T-helper 2 cell (primary cell): ENCODE measurements at places on chromosomes 5 and 9.
A peak's percentile ranks its signal among the peaks of the same experiment; 100 is the strongest.

GRCh38 chr9:113246928-113247327 is 25.6 kb downstream of the SLC31A1 start:
- DNase-seq, result no peak

- DNase-seq, result no peak
Measured at GRCh38 chr9:135588371-135588770, 26.8 kb downstream of the PAEP start.

GRCh38 chr5:176401281-176402205 is 13.0 kb downstream of the HIGD2A start:
- no peak for DNase-seq

DNA sequence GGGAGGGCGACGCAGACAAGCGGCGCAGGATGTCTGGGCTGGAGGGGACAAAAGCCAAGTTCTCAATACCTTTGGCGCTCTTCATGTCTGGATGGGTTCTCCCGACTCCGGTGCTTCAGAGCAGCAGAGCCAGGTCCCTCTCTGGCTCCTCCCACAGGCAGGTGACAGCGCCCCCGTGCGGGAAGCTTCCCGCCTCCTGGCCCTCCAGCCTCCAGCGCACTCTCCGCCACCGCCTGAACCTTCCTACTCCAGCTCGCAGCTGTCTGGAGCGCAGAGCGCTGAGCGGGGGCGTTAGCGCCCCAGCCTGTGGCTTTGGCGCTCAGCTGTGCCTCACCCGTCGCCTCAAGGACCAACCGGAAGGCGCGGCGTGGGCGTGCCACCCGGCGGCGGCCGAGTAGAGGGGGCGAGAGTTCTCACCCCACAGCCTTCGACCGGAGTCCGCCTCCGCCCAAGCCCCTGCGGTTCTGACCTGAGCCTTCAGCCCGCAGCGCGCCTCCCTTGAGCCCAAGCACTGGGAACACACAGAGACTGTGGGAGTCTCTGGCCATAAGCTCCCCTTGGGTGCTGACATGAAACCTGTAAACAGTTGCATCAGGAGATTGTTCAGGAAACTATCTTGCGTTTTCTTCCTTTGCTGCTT is at the start of gene SLCO4C1:
Gene SLCO4C1 (minus strand): TSS at position 107 of the 640 bp plus-strand sequence. CDS start 22 bp downstream, at position 85.
- DNase-seq, result peak; percentile 23

DNA sequence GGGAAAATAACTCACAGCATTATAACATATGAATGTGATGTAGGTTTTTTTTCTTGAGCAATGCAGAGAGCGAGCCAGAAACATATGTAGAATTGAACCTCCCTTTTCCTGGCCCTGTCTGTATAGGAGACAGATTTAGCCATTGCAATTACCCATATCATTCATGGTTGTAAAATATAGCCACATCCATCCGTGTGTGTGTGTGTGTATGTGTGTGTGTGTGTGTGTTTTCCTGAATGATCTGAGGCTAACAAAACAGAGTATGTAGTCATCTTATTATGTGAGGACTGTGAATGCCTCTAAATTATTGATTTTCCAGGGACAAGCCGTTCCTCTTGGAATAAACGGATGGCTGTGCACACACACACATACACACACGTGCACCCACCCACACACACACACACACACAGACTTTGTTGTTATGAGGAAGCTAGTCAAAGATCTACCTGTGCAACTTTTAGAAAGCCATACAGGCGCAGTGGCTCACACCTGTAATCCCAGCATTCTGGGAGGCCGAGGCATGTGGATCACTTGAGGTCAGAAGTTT is 11.7 kb upstream of the DENND1A start:
- DNase-seq, result no peak

- no peak for DNase-seq
Measured at GRCh38 chr5:40052808-40053207, 626.9 kb upstream of the PTGER4 start.

GRCh38 chr5:149982505-149982904 is 17.9 kb downstream of the TIGD6 start:
- DNase-seq, result no peak

DNA sequence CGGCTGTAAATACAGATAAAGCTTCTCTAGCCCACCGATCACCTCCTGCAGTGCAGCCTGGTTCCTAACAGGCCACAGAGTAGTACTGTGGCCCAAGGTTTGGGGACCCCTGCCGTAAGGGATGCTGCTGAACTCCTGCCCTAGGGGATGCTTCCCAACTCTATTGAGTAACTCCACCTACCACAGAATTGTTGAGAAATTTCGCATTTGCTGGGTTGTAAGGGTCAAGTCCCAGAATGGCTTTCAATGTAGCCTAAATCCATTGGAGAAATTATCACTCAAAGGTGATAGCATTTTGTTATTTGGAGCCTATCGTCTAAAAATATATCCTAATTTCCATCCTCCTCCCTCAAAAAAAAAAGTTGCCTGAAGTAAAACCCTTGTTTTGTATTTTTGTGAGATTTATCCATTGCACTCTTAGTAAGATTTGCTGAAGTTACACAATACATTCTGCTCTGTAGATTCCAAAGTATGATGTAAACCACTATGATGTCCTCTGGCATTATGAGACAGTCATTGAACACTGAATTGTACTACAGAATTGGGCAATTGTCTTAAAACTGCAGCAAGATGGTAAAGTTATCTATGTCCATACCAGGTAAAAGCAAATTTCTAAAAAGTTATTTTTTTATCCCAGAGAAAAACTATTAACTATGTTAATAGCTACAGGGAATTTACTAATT is 14.0 kb downstream of the ACTBL2 start:
- no peak for DNase-seq

DNA sequence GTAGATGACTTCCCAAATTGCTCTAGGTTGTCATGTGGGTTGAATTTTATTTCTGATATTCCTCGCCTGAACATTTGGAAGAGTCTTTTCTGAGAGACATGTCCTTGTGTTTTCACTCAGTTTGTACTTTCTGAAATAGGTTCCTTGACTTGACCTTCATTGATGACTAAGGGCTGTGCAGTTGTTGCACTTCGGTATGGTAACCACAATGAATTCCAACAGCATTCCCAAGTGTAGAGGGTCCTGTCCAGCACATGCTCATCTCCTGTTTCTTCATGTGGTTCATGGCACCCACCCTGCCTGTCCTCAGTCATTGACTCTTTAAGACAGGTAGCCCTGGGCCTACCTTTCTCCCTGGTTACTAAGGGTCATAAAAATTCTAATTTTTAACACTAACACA is 527.8 kb downstream of the MTRR start:
- DNase-seq, result no peak

DNA sequence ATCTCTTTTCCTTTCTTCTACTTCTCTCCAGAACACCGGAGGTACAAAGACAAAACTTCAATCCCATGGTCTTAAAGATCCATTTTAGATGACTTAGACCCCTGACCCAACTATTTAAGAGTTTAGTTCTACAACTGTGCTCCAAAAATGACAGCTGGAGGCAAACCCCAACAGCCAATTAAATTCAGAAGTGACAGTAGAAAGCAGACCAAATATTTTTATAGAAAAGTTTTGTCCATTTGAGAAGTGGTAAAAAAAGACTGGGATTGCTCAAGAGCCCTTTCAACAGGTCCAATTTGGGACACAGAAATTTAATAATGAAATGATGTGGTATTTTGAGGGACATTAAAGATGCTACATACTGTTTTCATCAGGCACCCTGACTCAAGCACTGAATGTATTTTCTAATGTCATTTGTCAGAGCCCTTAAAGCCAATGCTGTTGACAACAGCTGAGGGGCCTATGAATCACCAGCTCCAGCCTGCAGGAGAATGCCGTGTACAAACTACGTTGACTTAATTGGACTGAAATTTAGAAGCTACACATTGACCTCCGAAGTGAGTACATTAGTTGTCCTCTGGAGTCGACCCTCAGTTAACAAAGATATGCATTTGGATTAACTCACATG is 147.5 kb upstream of the PIK3R1 start:
- no peak for DNase-seq

GRCh38 chr5:59790376-59790775 is 103.2 kb downstream of the PDE4D start:
- no peak for DNase-seq

DNA sequence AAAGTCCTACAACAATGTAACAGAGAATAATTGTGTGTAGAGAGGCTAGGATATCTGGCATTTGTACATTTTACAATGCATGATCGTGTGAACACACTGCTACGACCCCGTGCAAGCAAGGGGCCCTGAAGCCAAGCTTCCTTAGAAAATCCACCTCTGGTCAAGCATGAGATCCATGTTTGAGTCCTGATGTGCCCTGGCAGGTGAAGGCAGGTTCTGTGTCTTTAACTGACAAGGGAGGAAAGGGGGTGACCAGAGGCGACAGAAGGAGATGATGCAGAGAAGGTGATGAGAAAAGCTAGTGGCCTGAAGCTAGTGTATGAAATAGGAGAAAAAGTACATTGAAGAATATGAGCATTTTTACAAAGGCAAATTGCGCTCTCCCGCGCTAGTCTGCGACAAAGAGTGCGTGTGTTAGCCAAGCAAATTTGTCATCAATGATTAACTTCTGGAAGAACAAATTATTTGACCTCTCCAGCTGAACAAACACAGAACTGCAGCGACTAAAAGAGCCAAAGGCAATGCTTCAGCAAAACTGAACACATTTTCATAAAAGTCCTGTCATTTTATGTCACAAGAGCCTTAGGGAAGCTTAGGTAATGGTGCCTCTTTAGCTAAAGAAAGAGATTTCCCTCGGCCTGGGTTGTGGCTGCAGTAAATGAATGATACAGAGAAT is 101.7 kb upstream of the DAPK1 start:
- no peak for DNase-seq

DNA sequence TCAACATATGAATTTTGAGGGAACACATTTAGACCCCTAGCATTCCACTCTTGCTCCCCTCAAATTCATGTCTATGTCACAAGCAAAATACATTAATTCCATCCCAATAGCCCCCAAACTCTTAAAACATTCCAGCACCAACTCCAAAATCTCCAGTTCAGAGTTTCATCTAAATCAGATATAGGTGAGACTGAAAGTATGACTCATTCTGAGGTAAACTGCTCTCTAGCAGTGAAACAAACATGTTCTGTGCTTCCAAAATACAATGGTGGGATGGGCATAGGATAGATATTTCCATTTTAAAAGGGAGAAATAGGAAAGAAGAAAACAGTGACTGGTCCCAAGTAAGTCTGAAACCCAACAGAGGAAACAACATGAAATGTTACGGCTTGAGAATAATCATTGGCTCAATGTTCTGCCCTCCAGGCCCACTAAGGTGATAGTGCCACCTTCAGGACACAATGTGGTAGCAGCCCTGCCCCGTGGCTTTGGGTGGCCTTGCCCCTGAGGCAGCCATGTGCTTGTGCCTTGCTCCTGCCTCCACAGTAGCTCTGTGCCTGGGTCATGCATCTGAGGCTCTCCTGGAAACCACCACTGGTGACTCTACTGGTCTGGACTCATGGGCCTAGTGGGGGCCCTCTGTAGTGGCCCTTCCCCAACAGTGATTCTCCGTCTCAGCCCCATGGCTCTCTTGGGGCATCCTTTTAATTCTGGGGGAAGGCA is 36.4 kb upstream of the IPPK start:
- DNase-seq, result no peak

DNA sequence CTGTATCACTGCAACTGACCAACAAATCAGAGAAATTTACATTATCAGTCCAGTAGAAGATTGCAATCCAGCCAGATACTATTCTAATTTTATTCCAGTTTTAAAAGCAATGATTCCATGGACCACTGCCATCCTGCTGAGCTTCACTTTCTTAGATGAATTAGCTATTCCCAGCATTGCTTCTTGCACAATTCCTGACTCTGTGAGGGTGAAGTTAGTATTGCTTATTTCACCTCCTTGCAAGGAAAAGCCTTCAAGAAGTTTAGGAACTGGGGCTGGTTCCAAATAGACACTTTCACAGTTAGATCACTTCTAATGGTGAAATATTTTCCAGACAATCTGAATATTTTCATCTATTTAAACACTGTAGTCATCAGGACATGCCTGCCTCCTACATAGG is 338.6 kb upstream of the TNC start:
- DNase-seq, result no peak

DNA sequence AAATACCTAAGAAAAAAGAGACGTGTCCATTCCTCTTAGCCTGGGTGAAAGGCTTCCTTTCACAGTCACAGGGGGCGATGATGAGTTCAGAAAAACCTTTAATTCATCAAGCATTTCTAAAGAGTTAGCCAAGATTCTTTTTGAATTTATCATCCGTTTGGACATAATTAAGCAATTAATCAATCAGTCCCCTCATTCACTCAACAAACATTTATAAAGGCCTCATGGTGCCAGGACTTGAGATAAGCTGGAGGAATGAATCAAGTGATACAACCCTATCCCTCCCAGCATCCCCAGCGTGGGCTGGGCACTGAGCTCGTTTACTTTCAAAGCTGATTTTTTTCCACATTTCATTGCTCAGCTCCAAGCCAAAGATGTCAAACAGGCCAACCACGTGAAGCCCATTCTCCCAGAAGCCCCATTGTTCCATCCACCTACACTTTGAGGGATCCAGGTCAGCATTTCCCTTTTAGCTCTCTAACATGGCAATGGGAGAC is 140.5 kb downstream of the SLIT3 start:
- no peak for DNase-seq

- no peak for DNase-seq
Measured at GRCh38 chr5:82352146-82352791, 74.1 kb upstream of the RPS23 start.

DNA sequence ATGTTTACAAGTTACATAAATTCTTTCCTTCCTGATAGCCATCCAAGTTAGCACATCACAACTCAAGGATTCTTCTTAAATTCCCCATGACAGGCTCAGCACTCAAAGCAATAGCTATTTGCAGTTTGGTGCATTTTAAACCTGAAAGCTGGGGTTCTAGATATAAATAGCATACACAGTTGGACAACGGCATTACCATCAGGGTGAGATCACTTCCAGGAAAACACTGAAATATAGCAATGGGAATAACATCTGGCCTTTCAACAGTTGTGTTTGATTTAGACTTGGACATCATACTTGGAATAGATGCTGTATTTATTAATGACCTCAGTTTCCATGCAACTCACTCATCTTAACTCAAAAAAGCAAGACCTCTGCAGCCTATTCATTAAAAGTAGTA is 24.7 kb upstream of the LECT2 start:
- no peak for DNase-seq

DNA sequence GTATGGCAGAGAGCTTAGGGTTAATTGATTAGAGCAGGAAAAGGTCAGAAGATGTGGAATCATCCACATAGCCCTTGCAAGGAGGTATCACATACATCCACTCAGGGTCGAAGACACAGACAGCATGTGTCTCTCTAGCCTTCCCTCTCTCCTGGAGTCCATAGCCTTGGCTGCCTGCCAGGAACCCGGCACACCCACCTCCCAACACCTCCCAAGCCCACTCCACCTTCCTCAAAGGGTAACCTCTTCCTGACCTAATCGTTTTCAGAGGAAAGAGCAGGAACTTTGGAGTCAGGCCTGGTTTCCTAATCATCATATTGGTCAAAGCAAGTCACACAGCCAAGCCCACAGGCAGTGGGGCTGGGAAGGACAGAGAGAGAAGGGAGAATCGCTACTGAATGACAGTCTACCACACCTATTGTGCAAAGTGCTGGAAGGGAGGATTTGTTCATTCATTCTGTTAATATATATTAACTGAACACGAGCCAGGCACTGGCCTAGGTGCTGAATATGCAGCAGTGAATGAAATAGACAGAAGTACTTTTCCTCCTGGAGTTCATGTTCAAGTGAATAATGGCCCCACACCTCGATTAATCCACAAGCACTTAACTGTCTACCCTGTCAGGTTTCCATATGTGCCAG is 107.8 kb downstream of the KCNIP1 start:
- DNase-seq, result no peak
